Breast epithelium (tissue), 4 donors: ENCODE measurements at places on chromosomes 3 and 15. TPM values are rescaled to one million over a fixed set of nuclear protein-coding genes. Genes with fewer than 3 reads are reported as not detected.

Gene PLCH1
- total RNA-seq = 2.0 TPM

Gene CCDC54
- total RNA-seq = not detected

Gene SLC22A13
- 0.48 TPM for total RNA-seq

Gene ZKSCAN7
- 6.7 TPM for total RNA-seq

DNA sequence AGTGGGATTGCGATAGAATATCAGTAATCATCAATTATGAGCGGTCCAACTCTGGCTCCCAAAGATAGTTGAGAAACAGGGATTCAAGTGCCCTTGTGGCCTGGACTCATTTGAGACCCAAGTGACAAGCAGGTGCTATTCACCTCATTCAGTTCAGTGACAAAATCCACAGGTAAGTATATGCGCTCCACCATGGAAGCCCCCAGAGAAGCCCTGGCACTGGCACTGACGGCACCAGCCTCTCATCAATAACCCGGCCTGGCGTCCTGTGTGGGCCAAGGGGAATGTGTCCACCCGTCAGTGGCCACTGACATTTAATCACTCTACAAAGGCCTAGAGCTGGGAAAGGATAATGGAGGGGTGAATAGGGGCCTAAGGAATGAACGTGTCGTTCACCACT lies 117.2 kb downstream of the ADCY5 start:
- no peak for DNase-seq
- H3K4me1 ChIP-seq = peaks cover 12% of the 10 kb centered on the region
- no peaks in the 10 kb centered on the region for H3K36me3 ChIP-seq
- H3K27me3 ChIP-seq = no peaks in the 10 kb centered on the region
- H3K4me3 ChIP-seq = no peak overlapping the region
- peak overlapping the region; percentile 69 for H3K27ac ChIP-seq

DNA sequence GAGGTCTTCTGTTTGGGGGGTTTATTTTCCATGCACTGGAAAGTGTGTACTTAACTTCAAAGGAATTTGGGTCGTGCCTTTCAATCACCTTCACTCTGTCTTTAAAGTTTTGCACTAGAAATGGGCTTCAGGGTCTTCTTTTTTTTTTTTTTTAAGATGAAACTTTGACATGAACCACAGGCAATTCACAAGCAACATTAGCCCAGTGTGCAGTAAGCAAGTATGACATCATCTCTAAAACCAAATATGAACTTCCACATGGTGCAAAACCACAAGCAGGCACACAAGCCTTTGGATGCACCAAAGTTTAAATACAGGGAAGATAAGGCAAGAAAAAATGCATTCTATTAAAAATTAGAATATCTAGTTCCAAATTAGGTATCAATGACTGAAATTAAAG lies 381.9 kb downstream of the ERC2 start:
- no peak overlapping the region for H3K27ac ChIP-seq
- no peaks in the 10 kb centered on the region for H3K27me3 ChIP-seq
- no peak for DNase-seq
- no peak overlapping the region for H3K4me3 ChIP-seq
- H3K4me1 ChIP-seq = no peaks in the 10 kb centered on the region

DNA sequence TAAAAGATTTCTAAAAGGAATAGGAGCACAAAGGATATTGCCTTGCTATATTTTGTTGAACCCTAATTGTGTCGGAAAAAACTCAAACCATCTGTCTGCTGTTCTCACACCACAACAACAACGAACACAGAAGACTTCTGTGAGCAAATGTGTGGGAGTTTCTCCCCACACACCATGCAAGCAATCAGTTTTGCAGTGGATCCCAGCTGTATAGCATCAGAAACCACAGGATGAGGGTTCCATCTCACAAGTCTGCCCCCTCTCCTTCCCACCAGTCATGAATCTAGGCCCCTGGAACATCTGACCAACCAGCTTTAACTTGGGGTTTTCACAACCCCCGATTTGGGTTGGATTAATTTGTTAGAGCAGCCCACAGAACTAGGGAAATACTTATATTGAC lies 91.3 kb upstream of the SLC4A7 start:
- H3K36me3 ChIP-seq = no peaks in the 10 kb centered on the region
- H3K27ac ChIP-seq = no peak overlapping the region
- H3K4me3 ChIP-seq = no peak overlapping the region
- H3K4me1 ChIP-seq = peaks cover 4% of the 10 kb centered on the region
- no peaks in the 10 kb centered on the region for H3K27me3 ChIP-seq

GRCh38 chr3:103653996-103654395 lies 1219.2 kb downstream of the ZPLD1 start:
- no peak overlapping the region for H3K4me3 ChIP-seq
- no peak for DNase-seq
- no peaks in the 10 kb centered on the region for H3K27me3 ChIP-seq
- no peaks in the 10 kb centered on the region for H3K4me1 ChIP-seq
- H3K27ac ChIP-seq = no peak overlapping the region
